Foreskin keratinocyte (primary cell): ENCODE measurements at places on chromosomes 1 and 21. TPM values are rescaled to one million over a fixed set of nuclear protein-coding genes. Genes with fewer than 3 reads are reported as not detected.

XKR8 gene
- 4.4 and 4.7 TPM in 2 replicates for total RNA-seq

DNA sequence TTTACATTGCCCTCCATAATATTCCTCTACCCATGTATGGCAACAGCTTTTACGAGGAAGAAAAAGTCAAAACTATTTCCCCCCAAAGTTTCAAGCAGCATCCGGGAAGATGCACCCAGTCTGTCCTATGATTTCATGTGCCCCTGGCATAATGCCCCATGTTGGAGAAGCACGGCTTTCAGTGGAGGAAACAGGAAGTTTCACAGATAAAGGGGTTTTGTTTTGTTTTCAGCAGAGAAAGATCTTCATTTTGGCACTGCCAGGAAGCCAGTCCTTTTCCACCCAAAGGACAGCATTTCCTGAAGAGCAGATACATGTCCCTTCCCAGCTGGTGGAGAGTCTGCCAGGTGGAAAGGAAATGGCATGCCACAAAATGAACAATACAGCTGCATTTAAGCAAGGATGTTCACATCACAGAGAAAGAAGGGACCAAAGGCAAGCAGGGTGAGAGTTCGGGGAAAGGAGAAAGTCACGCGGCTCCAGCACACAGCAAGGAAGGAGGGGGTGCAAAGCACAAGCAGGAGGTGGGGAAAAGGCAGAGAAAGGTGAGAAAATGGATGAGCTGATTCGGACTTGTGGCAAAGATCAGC is 95.3 kb upstream of the HIVEP3 start:
- DNase-seq = no peak

CFAP141 gene
- not detected in 2 replicates for total RNA-seq

DNA sequence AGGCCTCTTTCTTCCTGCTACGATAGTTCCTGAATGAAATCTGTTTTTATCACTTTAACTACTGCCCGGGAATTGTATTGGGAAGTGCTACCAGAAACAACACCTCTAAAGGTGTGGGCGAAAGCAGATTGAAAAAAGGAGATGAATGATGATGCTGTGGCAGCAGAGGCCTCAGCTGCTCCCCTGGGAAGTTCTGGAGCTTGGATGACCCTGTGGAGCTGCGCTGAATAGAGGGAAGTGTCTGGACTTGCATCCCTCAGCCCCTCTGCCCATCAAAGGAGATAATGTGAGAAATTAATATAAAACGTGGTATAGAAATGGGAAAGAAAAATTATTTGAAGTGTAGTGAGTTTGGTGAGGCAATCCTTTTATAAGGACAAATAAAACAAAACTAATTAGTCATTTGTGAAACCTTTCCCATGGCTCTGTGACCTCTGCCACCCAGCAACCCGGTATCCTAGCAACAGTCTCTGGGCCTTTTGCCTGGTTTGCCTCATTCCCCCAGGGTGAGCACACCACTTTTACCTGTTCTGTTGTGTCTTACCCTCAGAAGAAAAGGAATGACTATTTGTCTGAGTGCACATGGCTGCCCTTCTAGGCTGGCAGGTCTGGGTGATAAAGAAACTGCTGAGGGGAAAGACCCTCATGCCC is 21.3 kb downstream of the OVAAL start:
- peak; percentile 50 for DNase-seq

GRCh38 chr1:13788795-13789194 is 88.8 kb downstream of the PRDM2 start:
- no peak for DNase-seq
